ENCODE measurements at places on chromosomes 16 and 17. TPM values are rescaled to one million over a fixed set of nuclear protein-coding genes. Genes with fewer than 3 reads are reported as not detected.
A peak's percentile ranks its signal among the peaks of the same experiment; 100 is the strongest.

DNA sequence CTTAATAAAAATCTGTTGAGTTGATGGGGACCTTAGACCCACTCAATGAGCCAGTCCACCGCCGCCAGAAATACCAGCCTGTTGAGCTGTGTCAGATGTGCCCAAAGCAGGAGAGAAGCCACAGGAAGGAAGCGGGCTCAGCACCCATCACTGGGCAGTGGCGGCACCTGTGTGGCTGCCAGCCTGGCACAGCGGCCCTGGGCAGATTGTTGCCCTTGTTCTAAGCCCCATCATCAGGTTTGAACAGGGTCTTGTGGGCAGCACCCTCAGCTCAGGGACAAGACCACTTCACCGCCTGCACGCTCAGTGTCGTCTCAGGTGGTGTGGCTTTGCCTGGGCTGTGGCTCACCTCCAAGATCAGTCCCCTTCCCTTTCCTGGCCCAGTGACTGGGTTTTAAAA is 9.3 kb downstream of the ENDOV start:
- peak; percentile 52 for DNase-seq

- DNase-seq, result no peak
These were observed 162.9 kb downstream of the COPRS start for GRCh38 chr17:31696184-31696602.

- DNase-seq, result no peak
These were observed 242.6 kb upstream of the GSE1 start for GRCh38 chr16:85370543-85370880.

- DNase-seq, result peak; percentile 48
These were observed 26.4 kb upstream of the CLEC18A start for GRCh38 chr16:69924777-69925191.

DNA sequence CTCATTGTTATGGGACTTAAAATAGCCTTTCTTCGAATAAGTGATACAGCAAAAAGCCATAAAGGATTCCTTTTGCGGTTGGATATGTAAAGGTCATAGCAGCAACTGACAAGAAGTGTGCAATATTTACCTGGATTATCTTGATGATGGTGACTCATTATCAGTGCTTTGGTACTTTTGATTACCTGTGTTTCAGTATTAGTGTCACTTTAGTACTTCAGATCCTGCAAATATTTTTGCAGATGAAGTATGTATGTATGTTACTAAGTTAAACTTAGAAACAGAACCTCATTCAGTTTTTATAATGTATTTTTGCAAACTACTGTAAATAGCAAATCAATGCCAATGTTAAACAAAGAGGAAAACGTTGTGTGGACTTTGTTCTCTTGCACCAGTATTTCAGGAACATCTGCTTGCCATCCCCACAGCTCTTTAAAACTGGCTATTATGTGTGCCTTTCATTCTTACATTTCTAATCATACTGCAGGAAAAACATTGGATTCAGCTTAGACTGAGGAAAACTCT is 10.5 kb downstream of the CNEP1R1 start:
- DNase-seq, result no peak

DNA sequence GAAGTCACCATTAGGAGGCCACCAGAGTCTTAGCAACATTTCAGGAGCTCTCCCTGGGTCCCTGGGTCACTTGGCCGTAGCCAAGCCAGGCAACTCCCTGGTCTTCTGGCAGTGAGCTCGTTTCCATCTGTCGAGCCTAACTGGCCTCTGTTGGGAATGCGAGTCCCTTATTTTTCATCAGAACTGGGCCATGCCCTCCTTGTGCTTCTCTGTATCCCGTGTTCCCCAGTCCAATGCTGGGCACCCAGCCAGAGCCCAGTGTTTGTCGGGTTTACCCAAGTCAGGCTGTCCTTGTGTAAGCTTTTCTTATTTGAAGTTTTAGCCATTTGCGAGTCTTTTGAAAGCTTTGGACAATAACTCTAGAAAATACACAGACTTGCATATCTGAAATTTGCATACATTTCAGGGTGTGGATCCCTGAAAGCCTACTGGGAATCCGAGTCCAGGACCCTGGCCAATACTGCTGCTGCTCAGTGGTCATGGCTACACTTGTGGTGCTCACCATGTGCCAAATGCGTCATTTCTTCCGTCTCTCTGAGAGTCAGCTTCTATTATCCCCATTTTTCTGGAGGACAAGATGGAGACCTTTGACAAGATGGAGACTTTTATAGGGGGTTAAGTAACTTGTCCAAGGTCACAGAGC is 81.6 kb upstream of the LGALS9 start:
- DNase-seq, result no peak

DNA sequence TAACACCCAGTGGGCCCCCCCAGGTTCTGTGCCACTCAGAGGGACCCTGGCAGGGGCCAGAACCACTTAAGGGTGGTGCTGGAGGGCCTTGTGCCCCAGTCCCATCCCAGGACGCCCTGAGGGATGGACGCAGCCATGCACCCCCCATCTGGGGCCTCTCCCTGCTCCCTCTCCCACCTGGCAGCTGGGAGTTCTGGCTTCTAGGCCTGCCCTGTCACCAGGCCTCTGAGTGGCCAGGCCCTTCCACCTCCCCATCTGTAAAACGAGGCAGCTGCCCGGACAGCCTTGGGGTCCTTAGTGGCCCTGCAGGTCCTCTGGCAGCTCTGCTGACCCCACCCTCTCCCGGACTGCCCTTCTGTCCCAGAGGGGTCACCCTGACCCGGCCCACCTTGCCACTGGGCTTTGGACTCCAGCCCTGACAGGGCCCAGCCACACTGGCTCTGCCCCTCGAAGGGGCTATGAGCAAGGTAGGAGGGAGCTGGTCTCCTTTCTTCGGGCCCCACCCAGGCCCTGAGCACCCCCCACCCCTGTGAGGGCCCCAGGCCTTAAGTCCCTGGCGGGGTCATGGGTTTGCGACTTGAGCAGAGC is 12.3 kb downstream of the PAM16 start:
- DNase-seq, result no peak

DNA sequence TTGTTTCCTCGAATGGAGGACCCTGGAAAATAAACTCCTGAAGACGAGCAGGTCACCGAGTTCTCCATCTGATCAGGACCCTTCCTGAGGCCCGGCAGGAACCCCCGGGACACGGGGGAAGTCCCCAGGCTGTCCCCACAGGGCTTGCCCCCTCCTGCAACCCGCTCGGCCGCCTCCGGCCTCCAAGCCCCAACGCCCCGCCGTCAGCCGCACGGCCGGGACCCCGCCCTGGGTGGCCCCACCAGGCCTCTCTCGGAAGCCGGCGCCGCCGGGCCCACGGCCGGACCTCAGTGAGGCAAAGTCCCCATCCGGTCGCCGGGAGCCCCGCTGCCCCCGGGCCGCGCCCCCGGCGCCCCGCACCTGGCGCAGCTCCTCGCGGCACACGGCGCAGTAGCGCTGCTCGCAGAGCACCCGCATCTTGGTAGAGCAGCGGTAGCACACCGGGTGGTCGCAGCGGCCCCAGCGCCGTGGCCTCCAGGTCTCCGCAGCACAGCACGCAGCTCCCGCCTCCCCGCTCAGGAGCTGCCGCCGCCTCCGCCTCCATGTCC is 383 bp downstream of the ZNF598 start:
- DNase-seq, result no peak

DNA sequence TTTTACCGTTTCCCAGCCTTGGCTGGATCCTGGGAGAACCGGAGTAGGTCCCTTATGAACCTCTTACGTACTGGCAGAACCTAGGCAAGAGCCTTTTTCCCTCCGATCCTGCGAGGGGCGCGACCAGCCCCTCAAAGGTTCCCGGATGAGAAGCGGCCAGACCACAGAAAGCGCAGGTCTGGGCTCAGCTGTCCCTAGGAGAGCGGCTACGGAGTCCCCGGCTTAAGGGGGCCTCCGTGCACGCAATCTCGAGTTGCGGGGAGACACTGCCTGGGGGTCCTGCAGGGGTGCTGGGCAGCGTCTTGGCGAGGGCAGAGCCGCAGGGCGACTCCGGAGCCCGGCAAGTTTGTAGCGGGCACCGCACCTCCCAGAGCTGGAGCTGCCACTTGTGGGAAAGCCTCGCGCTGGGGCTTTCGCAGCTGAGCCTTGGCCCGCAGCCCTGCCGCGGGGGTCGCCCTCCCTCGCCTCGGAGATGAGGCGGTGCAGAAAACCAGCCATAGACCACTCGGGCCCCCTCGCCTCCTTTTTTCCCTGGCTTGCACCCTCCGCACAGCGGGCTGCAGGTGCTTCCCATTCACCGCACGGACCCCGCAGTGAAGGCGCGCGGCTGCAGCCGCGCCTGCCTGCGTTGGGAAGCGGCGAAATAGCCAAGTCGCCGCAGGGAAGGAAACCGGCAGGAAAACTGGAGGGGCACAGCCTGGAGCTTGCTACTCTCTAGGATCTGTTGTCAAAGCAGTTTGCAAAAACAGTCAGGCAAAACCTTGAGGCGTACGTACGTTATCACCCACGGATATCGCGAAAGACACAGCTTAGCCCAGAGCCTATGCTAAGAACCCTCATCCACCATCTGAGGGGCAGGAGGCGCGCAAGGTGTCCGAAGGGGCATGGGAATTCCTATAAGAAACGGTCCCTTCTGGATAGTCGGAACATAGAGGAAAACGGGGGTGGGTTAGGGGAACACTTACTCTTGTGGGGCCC is 834 bp downstream of the CDH8 start:
- no peak for DNase-seq

- DNase-seq, result no peak
These were observed 59.1 kb downstream of the NEUROD2 start for GRCh38 chr17:39548494-39549225.

- DNase-seq, result peak; percentile 90
These were observed 31.3 kb downstream of the ZCCHC14 start for GRCh38 chr16:87461466-87461991.

- no peak for DNase-seq
These were observed 2.2 kb upstream of the CDH5 start for GRCh38 chr16:66364117-66364958.

DNA sequence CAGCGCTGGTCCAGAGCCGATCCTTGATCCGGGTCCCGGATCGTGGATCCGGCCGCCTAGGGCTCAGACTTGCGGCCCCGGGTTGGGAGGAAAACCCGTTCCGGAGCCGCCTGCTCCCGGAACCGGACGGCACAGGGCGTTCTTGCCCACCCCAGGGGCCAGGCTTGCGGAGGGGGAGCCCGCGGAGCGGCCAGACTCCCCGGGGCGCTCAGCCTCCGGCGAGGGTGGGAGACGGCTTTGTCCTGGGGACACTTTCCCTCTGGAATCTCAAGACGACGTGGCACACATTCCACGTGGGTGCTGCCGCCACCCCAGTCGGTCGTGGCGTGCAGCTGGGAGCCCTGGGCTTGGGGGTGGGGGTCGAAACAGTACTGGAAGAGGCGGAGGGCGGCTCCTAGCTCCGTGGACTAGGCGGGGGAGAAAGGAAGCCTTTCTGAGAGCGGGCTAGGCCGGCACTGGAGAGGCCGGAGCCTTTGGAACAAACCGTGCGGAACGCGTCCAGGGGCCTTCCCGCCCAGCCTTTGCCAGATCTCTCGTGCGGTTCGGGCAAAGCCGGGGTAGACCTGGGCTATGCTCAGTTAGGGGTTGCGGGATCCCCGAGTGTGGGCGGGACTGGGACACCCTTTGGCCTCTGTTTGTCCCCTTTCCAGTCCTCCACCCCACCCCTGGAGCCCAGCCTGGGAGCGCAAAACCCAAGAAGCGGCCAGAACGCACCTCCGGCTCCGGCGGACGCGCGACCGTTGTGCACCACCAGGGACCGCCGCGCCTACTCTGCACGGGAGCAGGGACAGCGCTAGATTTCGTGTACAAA is 26.5 kb downstream of the SREBF1 start:
- DNase-seq, result peak; percentile 72

DNA sequence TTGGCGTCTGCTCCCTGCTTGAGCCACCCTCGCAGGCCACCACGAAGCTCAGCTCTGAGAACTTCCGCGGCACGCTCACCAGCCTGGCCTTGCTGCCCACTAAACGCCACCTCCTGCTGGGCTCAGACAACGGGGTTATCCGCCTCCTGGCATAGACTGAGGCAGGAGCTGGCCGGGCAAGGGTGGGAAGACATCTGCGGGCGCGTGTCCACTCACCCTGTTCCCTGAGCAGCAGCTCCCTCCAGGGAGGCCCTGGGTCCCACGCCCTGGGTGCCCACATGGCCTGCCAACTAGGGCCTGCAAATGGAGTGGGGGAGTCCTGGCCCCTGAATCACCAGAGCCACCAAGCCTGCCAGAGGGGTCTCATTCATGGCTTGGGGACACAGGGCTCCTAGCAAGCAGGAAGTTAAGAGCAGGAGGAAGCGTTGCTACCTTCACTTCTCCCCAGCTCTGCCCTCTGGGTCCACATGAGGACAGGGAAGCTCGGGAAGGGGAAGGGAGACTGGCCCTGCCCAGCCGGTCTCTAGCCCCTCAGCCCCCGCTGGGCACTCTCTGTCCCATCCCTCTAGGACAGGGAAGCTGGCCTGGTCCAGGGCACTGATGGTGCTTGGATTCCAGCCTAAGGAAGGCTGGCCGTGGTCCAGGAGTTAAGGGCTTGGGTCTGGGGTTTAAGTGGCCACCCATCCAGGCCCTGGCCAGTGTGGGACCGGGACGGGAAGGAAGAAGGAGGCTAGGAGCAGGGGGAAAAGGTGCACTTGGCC is 5.0 kb upstream of the SERPINF2 start:
- peak; percentile 67 for DNase-seq

DNA sequence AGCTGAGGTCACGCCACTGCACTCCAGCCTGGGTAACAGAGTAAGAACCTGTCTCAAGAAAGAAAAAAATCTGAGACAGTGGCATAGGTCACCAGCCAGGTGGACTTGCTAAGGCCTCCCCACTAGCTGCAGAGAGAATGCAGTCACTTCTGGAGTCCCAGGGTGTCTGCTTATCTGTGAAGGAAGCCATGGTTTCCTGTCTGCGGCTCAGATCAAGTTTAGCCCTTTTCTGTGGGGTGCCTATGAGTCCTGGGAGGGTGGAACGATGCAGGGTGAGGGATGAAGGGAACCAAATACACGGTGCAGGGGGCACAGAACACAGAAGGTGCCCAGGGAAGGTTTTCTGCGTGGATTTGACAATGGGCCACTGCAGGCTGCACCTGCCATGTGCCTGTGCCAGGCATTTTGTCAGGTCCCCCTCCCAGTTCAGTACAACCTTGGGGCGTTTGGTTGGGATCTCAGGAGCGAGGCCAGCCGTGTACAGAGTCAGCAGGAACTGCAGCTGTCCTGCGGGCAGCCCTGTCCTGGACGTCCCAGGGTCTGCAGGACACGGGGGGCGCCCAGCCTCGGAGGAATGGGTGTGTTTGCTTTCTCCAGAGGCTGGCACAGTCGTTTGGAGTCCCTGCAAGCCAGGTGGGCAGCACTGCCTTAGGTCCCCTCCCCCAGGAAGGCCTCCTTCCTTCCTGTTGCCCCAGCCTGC is 41.8 kb downstream of the RAB11FIP4 start:
- DNase-seq, result no peak

The UTS2R gene
- not detected for total RNA-seq

The WDR59 gene
- 47.1 TPM for total RNA-seq

The HEATR9 gene
- total RNA-seq, result not detected

The MAF gene
- 60.8 TPM for total RNA-seq

The TP53I13 gene
- 53.3 TPM for total RNA-seq

The KCNH6 gene
- 0.71 TPM for total RNA-seq

The SNAI3 gene
- 2.3 TPM for total RNA-seq

The CES1 gene
- 62.3 TPM for total RNA-seq

The NLRC5 gene
- total RNA-seq, result 26.8 TPM

The CDK3 gene
- total RNA-seq, result 5.4 TPM

The ASPHD1 gene
- total RNA-seq, result 3.6 TPM

The CD19 gene
- total RNA-seq, result 0.52 TPM

The DPEP3 gene
- total RNA-seq, result not detected

All from left lung (tissue), 14 donors.